ENCODE measurements at places on chromosomes 1 and 21.

GRCh38 chr1:37449936-37450335 is 24.4 kb upstream of the ZC3H12A start:
- DNase-seq, result peak; percentile 41

DNA sequence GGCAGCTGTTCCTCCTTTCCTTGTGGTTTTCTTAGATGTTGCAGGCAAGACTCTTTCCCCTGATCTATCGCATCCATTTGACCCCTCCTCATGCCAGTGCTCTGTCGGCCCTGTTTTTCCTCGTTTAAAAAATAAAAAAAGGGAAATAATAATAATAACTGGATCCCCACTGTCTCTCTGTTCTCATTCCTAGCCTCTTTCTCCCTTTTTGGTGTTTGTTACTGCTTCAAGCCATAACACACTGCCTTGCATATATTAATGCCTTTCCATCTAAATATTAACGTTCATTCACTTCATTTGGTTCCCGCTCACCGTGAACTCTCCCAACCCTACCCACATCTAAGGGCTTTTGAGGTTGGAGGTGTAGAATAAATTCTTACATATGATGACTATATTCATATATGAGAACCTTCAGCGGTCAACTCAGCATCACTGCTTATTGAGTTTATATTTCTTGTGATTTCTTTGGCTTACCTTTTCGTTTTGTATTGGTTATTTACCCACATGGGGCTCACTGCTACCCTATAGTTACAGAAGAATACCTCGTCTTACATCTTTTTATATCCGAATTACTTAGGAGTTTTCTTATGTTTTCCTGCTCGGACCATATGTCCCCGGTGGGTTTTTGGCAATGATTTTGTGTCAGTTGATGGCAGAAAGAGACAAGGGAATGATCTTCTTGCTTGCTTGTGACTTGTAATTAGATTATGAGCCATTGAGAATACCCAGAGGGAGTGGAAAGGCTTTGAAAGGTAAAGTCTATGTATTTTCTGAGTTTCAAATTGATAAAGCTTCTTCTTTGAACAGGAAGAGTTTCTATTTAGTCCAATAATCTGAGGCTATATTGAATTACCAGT is 805 bp downstream of the ATG4C start:
- no peak for DNase-seq

GRCh38 chr1:7454052-7454815 is 316.9 kb upstream of the VAMP3 start:
- peak; percentile 47 for DNase-seq

DNA sequence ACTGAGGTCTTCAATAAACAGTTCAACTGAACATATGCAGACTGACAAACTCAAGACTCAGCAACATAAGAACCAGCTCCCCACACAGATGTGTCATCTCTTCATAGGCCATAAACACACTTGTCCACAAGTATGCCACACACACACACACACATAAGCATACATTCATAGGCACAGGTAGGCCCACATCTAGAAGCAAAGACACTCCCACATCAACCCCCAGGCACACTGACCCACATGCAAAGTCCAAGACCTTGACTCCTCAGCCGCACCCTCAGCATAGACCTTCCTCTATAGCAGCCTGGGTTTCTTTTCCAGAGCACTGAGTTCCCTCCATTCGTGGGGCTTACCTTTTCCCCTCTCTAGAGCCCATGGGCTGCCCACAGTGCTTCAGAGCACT is 1.4 kb downstream of the LAD1 start:
- peak; percentile 46 for DNase-seq

- peak; percentile 29 for DNase-seq
These were observed 2.2 kb downstream of the NFIA start for GRCh38 chr1:61084491-61085031.

DNA sequence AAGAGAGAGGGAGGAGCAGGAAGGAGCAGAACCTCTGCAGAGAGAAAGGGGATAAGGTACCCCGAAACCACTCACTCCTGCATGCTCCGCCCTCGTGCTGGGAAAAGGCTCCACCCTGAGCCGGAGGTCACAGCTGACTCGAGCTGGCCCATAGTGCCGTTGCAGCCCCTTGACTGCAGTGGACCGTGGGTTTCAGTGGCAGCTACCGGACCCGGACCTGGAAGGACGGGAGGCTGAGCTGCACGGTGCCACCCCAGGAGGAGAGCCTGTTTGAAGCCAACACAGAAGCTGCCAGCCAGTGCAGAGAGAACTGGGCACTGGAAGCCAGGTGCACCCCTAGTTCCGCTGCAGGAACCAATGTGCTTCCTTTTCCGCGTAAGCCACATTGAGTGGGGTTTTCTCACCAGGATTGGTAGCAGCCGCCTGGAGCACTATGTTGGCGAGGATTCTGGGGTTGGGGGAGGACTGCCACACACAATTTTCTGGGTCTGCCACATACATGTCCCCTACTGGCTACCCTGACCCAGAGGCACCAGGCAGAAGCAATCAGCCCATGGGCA is 83.3 kb downstream of the FBXO2 start:
- no peak for DNase-seq

DNA sequence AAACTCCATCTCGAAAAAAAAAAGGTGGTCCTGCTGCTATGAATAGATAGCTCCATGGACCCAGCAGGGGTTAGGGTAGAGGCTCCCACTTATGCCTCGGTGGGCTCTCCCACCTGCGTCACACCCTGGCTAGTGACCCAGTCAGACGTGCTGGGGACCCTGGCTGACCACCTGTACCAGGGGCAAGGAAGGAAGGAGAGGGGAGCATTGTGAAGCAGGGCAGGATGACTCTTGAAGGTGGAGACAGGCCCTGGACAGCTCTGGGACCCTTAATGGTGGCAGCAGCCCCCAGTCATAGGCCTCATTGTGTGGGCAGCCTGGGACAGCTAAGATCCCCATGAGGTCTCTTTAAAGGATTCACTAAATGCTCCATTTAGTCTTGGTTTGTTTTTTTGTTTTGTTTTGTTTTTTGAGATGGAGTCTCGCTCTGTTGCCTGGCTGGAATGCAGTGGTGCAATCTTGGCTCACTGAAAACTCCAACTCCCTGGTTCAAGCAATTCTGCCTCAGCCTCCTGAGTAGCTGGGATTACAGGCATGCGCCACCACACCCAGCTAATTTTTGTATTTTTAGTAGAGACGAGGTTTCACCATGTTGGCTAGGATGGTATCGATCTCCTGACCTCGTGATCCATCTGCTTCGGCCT is 10.4 kb upstream of the SNAPIN start:
- DNase-seq, result no peak

DNA sequence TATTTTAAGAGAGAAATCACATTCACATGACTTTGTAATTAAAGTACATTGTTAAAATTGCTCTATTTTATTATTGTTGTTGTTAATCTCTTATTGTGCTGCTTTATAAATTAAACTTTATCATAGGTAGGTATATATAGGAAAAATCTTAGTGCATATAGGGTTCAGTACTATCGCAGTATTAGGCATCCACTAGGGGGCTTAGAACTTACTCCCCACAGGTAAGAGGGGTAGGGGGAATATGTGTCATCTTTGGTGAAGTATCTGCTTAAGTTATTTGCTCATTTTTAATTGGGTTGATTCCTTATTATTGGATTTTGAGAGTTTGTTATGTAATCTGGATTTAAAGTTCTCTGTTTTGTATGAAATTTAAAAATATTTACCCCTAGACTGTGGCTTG is 385.2 kb downstream of the DUSP10 start:
- DNase-seq, result no peak

GRCh38 chr1:59977075-59977410 is 50.5 kb upstream of the CYP2J2 start:
- DNase-seq, result no peak

DNA sequence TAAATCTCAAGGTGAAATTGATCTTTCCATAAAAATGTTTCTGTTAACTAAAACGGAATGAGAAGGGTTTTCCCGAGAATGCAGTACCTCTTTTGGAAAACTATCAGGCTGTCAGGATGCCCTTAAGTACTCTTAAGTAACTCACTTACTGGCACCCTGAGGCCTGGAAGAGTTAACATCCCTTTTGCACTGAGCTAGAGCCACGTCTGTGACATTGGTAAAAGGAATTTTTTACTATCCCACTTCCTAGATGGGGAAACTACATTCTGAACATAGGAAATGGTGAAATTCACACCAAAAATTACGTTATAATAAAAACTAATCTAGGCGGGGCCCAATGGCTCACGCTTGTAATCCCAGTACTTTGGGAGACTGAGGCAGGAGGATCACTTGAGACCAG is 39.7 kb upstream of the MAP10 start:
- DNase-seq, result no peak

DNA sequence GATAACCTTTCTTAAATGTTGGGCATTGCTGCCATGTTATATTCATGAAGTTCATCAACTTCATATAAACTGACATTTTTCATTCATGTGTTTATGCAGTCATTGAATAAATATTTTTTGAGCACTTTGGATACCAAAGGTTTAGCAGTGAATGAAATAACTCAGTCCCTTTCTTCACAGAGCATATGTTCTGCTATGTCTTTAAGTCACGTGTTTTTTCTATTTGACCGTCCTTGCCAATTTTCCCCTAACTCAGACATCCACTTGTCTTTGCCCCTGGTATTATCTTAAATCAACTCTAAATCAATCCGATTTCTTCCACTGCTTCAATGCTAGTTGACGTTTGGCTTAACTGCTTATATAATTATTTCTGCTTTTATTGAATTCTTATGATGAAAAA is 16.6 kb downstream of the ADARB1 start:
- DNase-seq, result no peak

Data from stomach (tissue), 19 donors.